Umbilical cord (tissue), 2 donors: ENCODE measurements at places on chromosomes 11 and 22. TPM values are rescaled to one million over a fixed set of nuclear protein-coding genes. Genes with fewer than 3 reads are reported as not detected.

RBMXL2 gene
- total RNA-seq, result 1.4 TPM

POTEH gene
- total RNA-seq, result not detected

MTMR3 gene
- total RNA-seq, result 71.7 TPM

SUSD2 gene
- total RNA-seq, result 12.3 TPM

POU2AF2 gene
- total RNA-seq, result not detected

TPH1 gene
- total RNA-seq, result 27.7 TPM

DNA sequence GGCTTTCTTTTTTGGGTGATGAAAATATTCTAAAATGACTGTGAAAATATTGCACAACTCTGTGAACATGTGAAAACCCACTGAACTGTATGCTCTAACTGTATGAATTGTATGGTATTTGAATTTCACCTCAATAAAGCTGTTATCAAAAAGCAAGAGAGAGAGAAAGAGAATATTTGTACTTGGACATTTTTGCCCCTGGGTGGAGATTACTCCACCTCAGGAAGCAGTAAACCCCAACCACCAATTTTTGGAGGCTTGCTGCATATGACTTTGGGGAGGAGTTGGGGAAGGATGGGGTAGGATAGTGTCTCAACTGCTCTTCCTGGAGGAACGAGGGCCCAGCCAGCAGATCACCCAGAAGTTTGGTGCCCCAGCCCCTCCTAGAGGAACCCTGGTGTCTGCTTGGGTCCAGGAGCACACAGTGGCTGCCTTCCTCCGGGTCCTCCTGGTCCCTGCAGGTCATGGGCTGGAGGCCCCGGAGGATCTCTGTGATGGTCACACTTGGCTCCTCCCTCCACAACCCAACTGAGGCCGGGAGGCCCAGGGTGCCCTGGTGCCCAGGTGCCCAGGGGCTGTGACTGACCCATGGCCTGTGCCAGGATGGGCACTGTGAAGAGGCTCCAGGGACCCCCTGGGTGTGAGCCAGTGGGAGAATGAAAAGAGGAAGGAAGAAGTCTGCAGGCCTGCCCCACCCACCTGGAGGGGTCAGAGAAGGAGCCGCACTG lies 15.3 kb upstream of the PICK1 start:
- no peak for DNase-seq

DNA sequence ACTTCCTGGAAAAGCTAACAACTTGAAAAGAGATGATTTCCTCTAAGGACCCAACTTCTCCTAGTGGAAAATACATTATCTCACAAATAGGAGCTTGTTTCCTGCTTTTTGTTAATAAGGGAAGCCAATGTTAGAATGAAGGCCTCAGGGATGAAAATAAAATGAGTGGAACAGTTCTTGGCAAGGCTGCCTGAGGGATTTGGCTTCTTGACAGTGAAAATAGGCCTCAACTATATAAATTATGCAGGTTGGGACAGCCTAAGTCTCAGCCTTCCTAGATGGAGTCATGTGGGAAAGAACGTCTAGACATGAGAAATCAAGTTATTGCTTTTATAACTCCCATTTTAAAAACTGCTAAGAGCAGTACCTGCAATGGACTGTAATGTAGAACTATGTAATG lies 92.8 kb upstream of the FIBIN start:
- peak; percentile 72 for DNase-seq

DNA sequence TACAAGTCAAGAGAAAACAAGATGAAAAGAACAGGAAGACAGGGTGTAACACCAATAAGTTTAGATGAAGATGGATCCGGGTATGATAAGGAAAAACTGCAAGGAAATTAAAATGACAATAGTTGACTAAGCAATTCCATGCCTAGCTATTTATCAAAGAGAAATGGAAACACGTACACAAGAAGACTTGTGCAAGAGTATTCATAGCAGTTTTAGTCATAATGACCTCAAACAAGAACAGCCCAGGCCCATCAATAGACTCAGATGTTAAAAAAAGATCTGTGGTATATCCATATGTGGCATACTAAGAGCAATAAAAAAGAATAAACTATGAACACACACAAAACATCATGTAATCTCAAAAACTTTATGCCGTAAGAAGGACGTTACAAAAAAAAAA lies 33.2 kb downstream of the SLC5A12 start:
- DNase-seq, result no peak

- no peak for DNase-seq
These were observed 49.9 kb upstream of the LDLRAD3 start for GRCh38 chr11:35893796-35894475.

- no peak for DNase-seq
These were observed 34.7 kb downstream of the LDHAL6A start for GRCh38 chr11:18490319-18490718.

- peak; percentile 50 for DNase-seq
These were observed 304.8 kb upstream of the SORL1-AS1 start for GRCh38 chr11:121757480-121758125.

DNA sequence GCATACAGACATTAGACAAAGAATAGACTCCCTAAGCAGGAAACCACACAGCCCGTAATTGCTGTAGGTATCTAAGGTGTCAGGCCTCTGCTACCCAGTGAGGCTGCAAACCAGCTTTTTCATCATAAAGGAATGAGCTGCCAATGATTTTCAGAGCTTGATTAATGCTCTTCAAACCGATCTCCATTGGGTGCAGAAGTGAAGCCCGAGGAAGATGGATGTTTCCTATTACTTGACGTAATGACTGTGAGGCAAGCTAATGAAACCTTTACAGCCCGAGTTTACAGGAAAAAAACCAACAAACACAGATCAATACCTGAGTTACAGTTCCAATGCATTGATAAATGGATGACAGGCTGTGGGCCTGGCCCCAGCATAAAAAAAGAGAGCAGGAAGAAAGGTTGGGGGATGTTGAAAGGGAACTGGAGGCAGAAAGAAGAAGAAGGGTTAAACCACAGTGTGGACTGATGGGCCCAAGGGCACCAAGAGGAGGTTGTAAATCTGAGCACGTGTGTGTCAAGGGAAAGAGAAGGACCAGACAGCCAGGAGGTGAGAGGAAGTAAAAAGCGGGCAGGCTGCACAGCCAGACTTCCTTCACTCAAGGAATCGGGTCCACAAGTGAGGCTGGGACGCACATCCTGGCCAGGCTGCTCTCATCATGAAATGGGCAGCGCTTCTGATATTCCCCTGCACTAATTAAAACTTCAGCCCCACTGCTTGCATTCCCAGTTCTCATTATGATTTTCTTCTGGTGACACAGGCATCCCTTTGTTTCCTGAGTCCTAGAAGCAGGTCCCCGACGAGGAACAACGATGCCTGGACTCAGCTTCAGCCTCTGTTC lies 70.6 kb upstream of the NTM start:
- DNase-seq, result no peak

GRCh38 chr22:25483931-25484330 lies 80.5 kb upstream of the GRK3 start:
- DNase-seq, result no peak

DNA sequence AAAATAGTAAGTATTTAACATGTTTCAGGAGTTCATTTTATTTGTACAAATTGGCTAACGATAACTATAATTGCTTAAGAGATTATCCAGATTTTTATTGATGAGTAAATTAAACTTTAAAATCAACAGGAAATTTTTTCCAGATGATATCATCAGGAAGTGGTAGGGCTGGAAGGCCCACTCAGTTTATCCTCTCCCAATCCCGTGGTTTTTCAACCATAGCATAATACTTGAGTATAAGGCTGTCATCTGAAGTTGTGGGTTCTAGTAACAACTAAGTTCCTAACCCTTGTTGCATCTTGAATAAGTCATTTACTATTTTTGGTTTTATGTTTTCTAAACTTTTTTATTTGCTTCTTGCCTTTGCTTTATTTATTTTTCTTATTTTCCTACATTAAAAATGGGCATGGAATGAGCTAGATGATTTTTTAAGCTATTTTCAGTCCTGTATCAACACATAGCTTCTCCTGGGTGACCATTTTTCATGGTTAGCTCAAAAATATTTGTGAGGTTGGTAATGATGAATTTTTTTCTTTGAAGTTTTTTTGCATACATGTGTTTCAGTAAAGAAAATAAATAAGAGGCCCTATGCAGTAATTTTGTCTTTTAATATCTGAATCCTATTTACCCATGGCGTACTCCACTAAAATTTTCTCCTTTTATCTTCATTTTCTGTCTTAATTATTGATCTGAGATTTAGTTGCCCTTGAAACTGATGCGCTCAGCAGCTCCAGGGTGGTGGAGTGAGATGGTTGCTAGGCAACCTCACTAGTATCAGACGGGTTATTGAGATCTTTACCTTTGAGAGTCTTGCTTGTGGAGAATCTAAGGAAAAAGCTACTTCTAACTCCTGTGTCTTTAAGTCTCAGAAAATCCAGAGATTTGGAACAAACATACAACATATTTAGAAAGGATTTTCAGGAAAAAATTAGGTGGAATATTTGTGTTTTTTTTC lies 452.0 kb upstream of the CCDC179 start:
- DNase-seq, result no peak

GRCh38 chr11:128731041-128731663 lies 37.3 kb downstream of the FLI1 start:
- no peak for DNase-seq

- no peak for DNase-seq
These were observed 3.2 kb downstream of the CD6 start for GRCh38 chr11:60974726-60975125.

GRCh38 chr11:20362481-20362880 lies 1.0 kb upstream of the HTATIP2 start:
- no peak for DNase-seq

DNA sequence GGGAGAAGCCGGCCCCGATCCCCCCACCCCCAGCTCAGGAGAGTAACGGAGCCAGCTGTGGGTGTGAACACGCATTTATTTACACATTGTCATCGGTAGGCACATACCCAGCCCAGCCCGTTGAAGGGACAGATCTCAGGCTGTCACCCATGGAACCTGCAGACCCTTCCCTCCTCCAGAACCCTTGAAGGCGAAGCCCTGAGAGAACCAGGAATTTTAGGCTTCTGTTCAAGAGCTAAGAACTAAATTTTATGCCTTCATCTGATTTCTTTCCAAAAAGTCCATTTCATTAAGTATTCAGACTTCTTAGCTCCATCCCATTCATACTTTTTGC lies 379 bp upstream of the BRMS1 start:
- no peak for DNase-seq

GRCh38 chr11:118170882-118171268 lies 5.6 kb downstream of the SCN2B start:
- DNase-seq, result no peak

GRCh38 chr11:69352715-69353319 lies 58.9 kb downstream of the MYEOV start:
- peak; percentile 23 for DNase-seq

DNA sequence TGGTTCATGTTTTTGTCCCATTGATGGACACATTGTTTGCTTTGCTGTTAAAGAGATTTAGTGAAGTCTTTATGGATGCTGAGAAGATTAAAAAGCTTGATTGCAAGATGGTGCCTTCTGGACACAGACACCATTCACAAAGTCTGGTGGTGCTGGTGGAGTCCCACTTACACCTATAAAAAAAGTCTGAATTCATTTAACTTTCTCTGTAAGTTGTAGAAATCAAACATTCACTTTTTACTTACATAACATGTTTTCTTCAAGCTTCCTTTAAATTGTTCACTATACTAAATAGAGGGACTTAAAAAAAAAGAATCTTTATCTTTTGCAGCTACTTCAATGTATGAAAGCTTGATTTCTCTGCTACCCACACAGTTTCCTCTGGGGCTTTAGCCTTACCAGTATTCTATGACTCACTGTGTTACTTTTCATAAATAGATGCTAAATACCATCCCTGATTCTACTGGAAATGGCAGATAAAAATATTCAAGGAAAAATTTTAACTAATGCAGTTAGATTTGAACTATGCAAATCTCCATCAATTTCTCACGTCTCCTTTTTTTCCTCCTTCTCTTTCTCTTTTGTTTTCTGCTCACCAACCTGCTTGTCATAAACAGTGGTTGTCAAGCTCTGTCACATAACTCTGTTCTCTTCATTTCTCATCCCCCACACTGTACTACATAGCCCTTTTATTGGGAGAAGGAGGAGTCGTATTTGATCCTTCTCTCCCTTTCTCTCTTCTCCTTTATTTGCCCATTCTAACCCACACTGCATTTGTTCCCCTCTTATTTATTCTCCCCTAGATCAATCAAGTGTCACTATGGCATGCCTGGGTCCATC lies 89.7 kb downstream of the FAM76B start:
- DNase-seq, result peak; percentile 75

DNA sequence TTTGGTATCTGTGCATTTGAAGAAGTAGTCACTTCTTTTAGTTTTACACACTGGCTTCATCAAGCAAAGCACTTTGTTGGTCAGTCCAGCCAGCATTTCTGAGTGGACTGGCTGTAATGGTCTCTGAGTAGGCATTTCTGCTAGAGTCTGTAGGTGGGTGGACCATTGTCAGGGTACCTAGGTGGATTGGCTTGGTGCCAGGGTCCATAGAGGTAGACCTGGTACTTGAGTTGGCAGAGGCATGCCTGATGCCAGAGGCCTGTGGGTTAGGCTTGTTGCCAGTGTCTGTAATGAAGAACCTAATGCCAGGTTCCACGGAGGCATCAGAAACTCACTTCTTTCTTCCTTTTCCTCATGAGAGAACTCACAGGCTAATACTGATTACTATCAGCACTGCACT lies 157.9 kb upstream of the C11orf87 start:
- no peak for DNase-seq

- no peak for DNase-seq
These were observed 14.5 kb downstream of the PIK3IP1 start for GRCh38 chr22:31277741-31278140.
